ENCODE measurements at places on chromosomes 4 and X.

- DNase-seq, result no peak
Measured at GRCh38 chr4:88995874-88996273, 61.1 kb downstream of the FAM13A start.

- no peak for DNase-seq
Measured at GRCh38 chrX:17355976-17356375, 19.0 kb upstream of the NHS start.

GRCh38 chr4:165194368-165194767 lies 13.0 kb upstream of the KLHL2 start:
- DNase-seq, result no peak

DNA sequence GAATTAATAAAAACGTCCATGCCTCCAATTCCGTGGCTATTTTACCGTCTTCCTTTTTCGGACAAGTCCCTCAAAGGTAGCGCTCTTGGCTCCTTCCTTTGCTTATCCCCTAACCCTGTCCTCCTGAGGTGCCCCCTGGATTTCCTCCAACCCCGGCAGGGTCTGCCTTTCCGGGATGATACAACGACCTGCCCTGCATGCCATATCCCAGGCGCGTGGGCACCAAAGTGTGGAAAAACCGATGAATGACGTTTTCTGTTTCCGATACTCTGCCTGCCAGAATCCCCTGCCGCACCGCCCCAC lies 706 bp upstream of the CSTF2 start:
- no peak for DNase-seq

DNA sequence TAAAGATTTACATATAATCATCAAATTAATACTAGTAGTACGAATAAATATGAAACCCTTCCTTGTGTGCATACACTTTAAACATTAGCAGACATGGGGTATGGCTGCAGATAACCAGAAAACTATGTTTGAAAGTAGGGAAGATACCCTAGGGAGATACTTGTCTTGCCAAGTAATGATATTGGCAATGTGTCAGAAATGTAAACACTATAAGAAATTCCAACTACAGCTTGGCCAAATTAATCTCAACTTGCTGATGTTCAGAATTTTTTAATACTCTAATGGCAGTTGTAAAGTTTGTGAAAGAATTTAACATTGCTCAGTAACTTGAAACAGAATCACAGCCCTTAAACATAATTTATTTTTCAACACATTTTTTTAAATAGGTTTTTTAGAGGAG lies 27.4 kb upstream of the HPGD start:
- no peak for DNase-seq

- DNase-seq, result no peak
Measured at GRCh38 chrX:18927558-18927957, 56.4 kb downstream of the PHKA2 start.

- no peak for DNase-seq
Measured at GRCh38 chrX:42976746-42977366, 198.9 kb upstream of the PPP1R2C start.

DNA sequence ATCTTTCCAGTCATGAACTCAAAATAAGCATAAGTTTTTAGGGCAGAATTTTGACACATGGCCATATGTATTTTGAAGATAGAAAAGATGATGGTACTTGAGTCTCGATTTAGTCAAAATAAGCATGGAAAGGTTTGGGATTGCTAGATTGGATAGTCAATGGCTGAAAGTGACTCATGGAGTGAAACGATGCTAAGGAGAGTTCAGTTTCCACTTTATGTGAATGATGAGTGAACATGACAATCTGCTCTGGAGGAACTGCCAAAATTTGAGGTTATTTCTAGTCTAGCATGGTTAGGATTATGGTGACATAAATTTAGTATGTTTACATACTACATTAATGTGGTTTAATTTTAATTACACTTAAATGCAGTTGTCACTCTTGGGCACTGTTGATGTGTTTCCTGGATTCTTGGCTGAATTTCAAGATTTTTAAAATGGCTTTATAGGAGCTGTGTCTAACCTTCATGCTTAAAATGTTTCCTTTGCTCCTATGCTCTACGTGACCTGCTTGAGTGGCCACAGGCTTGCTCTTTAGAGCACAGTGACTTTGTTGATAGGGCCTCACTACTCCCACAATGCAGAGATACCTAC lies 17.1 kb downstream of the DDX3X start:
- DNase-seq, result no peak

GRCh38 chr4:2024683-2025082 lies 15.9 kb upstream of the NELFA start:
- no peak for DNase-seq

DNA sequence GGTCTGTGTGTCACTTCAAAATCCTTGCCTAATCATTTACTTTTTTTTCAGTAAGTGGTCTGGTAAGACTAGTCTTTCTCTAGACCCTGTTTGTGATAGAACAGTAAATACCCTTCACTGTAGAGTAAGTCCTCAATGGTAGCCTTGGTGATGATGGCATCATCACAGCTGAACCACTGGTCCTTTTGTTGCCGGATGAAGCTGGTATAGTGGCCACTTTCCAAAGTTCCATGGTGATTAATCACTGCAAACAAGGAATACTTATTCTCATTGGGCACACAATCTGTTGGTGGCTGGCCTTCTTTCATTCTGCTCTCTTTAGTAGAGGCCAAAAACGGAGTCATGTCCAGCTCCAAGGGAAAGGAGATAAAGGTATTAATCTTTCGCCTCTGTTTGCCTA lies 2.9 kb downstream of the USP51 start:
- DNase-seq, result no peak

GRCh38 chr4:82989575-82990429 lies 20.8 kb downstream of the LIN54 start:
- DNase-seq, result no peak

- no peak for DNase-seq
Measured at GRCh38 chrX:124506066-124506465, 159.7 kb downstream of the SH2D1A start.

- no peak for DNase-seq
Measured at GRCh38 chr4:7120341-7120740, 52.5 kb upstream of the GRPEL1 start.

Measured in smooth muscle cell of the brain vasculature (primary cell).